T-helper 9 cell (primary cell): ENCODE measurements at places on chromosomes 5 and 9.

DNA sequence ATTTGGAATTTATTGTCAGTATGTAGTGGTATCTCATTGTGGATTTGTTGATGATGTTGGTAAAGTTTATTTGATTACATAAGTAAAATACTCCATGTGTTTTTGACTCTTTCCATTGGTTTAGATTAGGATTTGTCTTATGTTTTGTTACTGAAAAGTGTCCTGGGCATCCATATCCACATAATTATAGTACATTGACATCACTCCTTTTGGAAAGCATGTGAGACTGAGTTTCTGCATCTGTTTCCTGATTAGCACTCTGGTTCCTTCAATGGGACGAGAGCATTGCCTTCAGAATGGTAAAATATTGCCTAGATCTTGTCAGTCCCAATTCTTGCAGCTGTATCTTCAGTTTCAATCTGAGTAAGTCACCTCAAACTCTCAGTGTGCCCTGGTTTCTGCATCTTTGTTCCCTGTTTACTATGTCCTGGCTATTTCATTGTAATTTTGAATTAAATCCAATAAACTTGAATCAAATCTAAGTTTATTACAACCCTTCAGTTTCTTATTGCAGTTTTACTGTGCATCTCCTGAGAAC lies 128.1 kb downstream of the FBXO38 start:
- no peak for DNase-seq

DNA sequence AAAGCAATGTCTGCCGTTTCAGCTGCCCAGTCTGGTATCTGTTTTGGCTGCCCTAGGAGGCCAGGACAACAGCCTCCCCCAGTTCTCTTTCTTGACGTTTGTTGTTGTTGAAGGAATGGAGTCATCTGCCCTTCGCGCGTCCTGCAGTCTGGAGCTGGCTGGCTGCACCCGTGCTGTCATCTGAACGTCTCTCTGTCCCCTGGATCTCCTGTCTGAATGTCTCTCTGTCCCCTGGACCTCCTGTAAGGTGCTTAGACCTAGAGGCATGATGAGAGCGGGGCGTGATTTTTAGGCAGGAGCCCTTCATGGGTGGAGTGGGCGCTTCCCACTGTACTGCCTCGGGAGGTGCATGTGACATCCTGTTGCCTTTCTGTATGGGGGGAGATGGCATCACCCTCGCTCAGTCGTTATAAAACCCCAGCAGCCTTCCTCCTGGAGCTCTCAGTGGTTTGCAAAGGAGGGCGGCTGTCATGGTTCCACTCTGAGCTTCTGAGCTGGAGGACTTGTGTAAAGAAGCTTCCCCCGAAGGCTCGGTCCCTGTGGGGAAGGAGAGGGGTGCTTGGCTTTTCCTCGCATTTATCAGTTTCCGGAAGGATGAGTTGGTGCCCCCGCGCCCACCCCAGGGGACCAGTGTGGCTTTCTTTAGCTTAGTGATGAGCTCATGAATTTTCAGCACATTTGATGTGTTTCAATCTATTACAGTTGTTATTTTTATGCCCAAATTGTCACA lies 49.8 kb upstream of the OLFM1 start:
- no peak for DNase-seq

GRCh38 chr5:143543358-143544255 lies 140.1 kb upstream of the NR3C1 start:
- DNase-seq = no peak

- DNase-seq = no peak
Measured at GRCh38 chr5:78750281-78750680, 101.7 kb upstream of the LHFPL2 start.

DNA sequence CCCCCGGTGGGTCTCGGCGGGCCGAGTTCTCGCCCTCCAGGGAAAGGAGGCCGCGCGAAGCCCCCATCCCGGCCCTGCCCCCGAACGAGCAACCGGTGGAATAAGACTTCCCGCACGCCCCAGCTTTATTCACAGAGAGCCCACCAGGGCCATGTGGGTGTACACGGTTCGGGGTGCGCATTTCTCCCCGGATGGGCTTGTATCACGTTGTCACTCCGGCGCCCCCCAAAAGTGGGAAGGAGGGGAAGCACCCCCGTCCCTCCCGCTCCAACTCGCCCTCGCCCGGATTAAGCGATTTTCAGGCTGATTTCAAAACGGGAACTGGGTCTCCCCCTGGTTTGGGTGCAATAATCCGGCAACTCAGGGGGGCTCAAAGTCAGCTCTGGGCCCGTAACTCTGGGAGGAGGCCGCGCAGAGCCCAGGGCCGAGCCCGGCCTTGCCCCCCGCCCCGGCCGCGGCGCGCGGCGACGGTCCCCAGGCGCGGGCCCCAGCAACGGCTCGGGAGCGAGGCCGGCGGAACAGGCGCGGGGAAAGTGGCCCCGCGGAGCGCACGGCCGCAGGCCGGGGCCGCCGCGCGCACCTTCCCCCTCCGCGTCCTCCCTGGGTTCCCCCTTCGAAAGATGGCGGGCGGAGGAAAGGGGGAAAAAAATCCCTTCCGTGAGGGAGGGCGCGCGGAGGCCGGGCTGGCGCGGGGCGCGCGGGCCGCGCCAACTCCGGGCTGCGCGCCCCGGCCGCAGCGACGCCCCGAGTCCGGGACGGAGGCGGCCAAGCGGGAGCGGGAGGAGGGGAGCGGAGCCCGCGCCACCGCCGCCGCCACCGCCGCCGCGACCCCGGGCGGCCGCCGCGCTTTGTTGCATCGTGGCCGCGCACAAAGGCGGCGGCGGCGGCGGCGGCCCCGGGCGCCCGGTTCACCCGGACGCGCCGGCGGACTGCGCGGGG lies 644 bp downstream of the BRD3 start:
- peak; percentile 51 for DNase-seq

- DNase-seq = no peak
Measured at GRCh38 chr5:5650242-5650641, 227.8 kb downstream of the ICE1 start.

DNA sequence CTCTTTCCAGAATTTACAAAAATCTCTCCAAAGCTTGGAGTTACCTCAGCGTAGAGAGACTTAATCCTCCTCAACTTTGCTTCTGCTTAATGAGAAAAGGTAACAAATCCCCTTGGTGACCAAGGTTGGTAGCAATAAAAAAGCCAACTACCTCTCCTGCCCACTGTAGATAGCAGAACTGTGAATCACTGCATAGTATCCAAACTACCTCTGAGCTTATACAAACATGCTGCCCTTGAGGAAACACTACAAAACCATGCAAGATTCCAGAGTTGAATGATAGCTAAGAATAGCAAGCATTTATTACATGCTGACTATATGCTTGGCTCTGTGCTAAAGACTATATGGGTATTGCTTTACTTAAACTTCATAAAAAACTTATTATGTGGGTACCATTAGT lies 2.8 kb upstream of the ADAMTS12 start:
- DNase-seq = no peak

- no peak for DNase-seq
Measured at GRCh38 chr5:32308946-32309345, 3.8 kb downstream of the MTMR12 start.

- no peak for DNase-seq
Measured at GRCh38 chr5:15577831-15578230, 77.9 kb downstream of the FBXL7 start.

DNA sequence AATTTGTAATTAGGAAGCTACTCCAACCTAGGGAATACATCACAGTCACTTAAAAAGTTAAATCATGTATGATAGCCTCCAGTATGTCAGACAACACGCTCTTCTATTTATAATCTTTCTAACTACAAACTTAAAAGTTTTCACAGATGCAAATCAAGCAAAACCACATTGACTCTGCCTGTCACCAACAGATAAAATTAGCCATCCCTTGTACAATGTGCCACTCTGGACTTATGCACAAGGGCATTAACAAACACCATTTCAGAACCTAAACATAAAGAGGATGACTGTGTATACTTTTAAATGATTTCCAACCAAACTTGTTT lies 14.7 kb downstream of the ERP44 start:
- DNase-seq = no peak

GRCh38 chr9:37105234-37105633 lies 15.1 kb upstream of the ZCCHC7 start:
- DNase-seq = no peak

GRCh38 chr9:4955836-4956235 lies 29.2 kb upstream of the JAK2 start:
- DNase-seq = no peak

- no peak for DNase-seq
Measured at GRCh38 chr5:141319202-141319601, 1.4 kb downstream of the TAF7 start.

- no peak for DNase-seq
Measured at GRCh38 chr5:18095061-18095460, 460.8 kb downstream of the TAF11L14 start.

DNA sequence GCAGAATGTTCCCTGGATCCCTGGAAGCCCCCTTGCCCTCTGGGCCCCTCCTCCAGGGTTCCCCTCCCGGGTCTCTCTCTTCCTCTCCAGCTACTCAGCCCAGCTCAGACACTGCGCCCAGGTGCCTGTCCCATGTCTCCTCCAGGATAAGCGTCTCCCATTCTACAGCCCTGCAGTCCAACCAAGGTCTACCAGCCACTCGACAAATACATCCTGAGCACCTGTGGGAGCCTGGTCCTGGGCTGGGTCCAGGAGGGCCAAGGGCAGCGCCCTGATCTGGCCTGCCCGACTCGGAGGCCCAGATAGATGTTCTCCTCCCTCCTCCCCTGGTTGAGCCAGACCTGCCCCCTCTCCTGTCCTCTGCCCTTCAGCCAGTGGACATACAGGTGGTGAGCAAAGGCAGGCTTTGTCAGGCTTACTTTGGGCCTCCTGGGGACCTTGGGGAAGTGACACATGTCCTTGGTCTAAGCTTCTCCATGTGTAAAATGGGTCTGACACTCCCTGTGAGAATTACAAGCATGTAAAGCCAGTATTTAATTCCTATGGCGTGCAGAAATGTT lies 1.4 kb downstream of the FLT4 start:
- DNase-seq = no peak

GRCh38 chr9:33244137-33244784 lies 4.3 kb downstream of the SPINK4 start:
- no peak for DNase-seq

DNA sequence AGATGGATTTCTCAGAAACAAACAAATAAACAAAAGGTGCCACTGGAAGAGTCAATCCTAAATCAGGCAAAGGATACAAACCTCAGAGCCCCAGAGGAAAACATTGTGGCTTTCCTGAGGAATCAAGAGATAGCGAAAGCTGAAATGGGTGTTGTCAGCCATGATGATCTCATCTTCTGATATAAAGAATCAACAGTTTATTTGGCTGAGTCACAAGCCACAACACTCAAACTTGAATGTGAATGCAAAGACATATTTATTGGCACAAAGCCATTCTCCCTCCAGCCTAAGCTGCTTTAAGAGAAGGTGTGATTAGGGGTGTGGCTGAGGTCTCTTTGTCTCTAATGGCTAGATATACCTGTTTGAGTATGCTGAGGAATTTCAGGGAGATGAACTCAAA lies 73.3 kb upstream of the NREP start:
- no peak for DNase-seq
